ENCODE measurements at places on chromosomes 11 and 22.

DNA sequence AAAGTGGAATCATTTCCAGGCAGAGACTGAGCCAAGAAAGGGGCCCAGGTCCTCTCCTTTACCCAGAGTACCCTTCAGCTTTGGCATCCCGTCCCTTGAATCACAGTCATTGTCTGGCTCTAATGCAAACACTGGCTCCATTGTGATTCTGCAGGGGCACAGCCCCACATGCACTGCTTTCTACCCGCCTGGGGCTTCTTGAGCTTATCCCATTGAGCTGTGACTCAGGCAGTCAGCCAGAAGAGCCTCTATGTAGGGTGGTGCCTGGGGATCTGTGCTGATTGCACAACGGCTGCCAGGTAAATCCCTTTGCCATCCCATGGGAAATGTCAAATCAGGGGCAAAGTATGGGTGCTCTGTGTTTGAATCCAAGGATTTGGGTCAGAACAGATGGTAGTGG is 88.9 kb downstream of the RASSF10 start:
- no peak for ATAC-seq

DNA sequence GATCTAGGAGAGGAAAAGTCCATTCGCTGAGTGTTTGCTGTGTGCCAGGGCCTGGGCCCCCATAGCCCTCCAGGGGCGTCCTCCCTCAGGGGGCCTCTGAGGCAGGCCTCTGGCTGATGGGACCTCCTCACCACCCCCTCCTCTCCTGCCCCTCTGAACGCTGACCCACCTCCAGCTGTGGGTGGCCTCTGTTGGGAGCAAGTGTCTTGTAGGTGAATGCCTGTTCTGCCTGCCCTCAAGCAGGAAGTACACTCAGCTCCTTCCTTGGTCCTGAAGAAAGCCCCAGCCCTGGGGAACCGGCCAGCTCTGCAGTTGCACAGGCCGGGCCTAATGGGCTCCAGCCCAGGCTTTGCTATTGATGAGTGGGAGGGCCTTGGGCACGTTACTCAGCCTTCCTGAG is 3.5 kb downstream of the MYO7A start:
- no peak for ATAC-seq

DNA sequence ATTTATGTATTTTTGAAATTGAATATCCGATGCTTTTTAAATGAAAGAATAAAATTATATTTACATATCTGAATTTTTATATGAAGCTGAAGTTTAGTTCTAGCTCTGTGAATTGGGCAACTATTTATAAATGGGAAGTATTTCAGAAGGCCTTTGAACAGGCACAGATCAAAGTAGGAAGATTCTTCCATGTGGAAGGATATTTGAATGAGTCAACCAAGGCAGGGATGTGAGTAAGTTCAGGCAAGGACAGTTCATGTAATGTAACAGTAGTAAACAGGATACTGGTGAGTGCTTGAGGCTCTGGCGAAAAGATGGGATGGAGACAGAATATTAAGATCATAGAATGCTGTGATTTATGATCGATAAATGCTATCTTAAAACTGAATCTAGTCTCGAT is 417.8 kb upstream of the CCDC179 start:
- ATAC-seq, result no peak

GRCh38 chr11:69640995-69641581 is at the start of gene CCND1:
TSS of gene CCND1 (plus strand) at chr11:69641156. CDS start at chr11:69641314, 158 bp downstream.
- peak; percentile 70 for ATAC-seq

DNA sequence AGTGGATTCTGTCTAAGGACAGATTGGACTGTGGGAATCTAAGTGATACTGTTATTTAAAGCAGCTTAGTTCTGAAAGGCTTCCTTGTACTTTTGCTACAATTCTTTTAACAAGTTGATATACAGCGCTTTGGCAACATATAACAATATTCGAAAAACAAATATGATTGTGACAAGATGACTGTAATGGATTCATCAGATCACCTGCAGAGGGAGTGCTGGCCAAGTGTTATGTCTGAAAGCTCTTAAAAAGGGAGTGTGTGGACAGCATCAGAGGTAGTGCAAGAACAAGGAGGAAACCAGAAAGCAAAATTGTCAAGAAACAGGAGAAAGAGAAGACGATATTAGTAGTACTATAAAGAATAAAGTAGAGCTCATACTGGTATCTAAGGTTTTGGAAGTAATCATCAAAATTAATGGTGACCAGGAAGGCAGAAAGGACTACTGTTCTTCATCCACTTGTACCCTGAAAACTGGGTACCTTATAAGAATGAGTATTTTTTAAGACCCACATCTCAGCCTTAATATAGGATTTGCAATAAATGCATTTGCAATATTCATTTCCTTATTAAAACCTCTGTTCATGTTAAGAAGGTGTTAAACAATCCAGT is 1112.0 kb upstream of the CCDC90B start:
- ATAC-seq, result peak; percentile 92

DNA sequence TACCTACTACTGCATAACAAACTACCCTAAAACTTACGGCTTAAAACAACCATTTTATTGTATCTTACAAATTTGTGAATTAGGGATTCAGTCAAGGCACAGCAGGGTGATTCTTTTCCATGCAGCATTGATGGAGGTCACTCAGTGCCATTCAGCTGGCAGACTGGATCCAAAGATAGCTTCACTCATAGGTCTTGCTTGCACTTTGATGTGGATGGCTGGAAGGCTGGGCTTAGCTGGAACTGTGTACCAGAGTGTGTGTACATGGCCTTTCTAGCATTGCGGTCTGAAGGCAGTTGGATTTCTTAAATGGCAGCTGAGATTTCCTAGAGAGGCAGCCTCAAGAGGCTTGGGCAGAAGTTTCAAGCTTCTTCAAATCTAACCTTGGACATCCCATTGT is 25.0 kb downstream of the YAP1 start:
- ATAC-seq, result no peak

GRCh38 chr11:47215366-47215910 is 664 bp downstream of the DDB2 start:
- peak; percentile 10 for ATAC-seq

DNA sequence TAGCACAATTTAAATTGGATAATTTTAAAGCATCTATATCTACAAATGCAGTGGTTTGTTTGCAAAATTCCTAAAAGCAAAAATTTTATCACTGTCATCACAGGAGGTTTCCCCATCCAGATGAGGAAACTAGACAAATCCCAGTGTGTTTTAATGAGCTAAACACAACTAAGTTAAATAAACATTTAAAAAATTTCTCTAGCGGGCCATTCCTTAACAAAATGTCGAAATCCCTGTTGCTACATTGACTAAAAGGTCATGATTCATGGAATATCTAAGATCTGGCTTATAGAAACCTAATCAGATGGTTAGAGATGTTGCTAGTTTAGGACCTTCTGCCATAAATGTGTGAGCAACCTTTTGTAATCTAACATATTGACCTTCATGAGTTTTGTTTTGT is 107.3 kb upstream of the BDNF start:
- no peak for ATAC-seq

GRCh38 chr11:104055596-104055995 is 19.2 kb downstream of the DDI1 start:
- ATAC-seq, result no peak

- ATAC-seq, result no peak
Measured at GRCh38 chr11:35334385-35335090, 84.8 kb downstream of the SLC1A2 start.

GRCh38 chr11:72271980-72272379 is 28.0 kb upstream of the PHOX2A start:
- no peak for ATAC-seq

DNA sequence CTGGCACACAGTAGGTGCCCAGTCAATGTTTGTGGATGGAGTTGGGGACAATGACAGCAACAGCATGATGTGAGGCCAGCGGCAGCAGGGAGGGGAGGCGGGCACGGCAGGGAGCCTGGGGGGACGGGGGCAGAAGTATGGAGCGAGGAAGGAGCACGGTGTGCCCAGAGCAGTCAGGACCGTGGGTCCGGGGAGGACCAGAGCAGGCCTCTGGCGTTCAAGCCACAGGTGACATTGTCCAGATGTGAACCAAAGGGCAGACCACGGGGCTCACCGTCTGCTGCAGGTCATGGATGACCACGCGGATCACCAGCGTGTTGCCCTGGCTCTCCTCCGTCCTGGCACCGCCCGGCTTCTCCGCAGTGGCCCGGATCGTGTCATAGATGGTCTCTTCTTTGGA is 105.5 kb downstream of the SHANK2 start:
- no peak for ATAC-seq

DNA sequence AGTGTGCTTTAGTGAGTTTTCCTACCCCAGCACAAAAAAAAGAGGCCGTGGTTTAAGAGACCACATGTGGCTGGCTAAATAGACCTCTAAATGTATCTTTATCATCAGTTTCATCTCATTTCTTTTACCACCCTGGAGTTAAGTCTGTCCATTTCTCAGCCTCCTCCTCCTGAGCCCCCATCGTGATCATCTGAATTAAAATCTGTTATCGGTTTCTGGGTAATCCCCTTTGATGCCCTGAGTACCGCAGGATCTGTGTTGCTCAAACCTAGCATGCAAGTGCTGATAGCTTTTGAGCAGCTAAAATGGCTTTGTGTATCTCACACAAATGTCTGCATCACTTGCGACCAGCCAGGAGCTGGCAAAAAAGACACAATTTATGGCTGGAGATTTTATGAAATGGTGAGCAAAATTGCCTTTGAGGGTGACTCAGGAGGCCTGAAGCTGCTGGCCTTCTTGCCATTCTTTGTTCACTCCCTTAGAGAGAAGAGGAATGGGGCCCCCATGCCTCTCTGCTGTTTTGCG is 236.5 kb downstream of the NTM start:
- no peak for ATAC-seq

DNA sequence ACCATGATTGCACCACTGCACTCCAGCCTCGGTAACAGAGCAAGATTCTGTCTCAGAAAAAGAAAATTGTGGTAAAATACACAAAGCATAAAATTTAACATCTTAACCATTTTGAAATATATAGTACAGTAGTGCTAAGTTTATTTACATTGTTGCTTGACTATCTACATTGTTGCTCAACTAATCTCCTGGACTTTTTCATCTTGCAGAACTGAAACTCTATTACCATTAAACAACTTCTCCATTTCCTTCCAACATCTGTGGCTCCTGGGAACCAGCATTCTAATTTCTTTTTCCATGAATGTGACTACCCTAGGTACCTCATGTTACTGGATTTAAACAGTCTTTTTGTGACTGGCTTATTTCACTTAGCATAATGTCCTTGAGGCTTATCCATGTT is 13.5 kb upstream of the VWA5A start:
- ATAC-seq, result no peak

GRCh38 chr22:25702571-25703167 is 39.3 kb upstream of the MYO18B start:
- no peak for ATAC-seq

DNA sequence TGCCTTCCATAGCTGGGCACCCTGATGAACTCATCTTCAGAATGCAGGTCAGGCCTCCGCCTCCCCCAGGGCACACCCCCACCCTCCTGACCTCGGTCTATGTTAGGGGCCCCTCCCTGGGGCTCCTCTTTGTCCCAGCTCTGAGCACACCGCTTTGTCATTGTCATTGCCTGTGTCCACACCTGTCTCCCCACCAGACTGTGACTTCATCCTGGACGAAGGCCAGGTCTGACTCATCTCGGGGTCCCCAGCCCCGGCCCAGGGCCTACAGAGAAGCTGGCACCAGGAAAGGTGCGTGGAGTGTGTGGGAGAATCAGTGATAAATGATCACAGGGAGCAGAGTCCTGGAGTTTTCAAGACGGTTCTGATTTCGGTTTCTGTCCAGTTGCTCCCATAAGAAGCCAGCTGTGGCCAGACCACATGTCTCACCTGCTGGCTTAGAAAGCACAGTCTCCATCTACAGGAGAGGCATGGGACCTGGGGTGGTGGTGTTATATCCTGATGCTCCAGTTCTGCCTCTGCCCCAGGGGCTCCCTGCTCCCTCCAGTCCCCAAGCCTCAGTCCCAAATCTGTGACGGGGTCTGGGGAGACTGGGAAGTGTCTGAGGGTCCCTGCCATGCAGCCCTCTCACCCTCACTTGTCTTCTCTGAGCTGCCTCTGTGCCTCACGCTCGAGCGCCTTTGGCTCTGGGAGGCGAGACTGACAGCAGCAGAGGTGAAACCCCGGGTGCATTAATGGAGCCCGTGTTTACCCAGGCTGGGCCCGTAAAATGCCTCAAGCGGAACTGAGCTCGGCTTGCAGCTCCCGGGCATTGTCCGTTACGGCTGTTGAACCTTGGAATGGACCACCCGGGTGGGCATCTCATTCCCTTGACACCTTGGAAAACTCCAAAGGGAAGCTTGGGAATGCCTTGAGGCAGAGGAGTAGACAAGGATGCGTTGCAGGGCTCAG is 85.5 kb upstream of the WNT11 start:
- no peak for ATAC-seq

DNA sequence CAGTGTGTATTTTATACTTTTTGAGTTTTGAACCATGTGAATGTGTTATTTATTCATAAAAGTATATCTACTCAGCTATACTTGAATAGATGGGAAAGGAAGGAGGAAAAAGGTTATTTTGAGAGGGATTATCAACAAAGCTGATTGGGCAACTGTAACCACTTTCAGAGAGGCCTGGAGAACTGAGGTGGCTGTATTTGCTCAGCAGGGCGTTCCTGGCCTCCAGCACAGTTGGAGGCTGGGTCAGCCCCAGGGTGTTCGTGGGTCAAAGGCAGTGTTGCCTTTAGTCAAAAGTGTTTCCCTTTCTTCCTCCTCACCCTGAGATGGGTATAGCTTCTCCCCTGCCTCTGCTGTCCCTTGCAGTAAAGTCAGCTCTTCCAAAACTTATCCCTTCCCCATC is 26.7 kb downstream of the ASCC2 start:
- no peak for ATAC-seq

DNA sequence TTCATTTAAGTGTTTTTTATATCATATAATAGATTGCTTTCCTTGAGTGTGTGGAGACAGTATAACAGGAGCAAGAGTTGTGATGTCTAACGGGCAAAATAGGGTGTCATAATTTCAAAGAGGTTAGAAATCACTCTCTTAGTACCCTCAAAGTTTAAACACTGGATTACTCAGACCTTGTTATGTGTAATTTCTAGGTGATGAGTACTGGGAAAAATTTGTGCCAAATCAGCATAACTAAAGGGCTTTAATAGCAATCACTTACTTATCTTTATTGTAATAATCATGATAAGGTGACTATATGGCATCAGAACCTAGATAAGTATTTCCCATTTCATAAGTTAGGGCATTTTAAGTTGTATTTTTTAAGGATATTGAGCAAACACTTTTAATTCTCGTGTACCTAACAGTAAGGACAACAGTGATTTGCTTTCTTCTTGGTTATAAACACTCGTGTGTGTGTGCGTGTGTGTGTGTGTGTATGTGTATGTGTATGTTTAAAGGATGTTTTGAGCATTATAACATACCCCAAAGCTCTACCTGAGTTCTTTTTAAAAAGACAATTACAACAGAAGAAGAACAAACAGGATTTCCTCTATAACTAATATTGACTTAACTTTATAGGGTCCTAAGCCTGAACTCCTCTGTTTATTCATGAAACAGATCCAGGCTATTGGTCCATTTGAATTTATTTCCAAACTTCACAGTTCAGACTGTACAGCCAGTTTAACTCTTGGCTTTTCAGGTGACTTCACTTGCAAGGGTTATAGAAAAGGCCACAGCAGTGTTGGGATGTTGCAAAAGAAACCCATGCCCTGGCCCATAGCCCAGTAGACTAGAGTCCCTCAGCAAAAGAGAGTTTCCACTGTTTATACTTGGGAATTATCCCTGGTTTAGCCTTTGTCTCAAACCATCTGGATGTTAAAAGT is 23.7 kb upstream of the PDE3B start:
- ATAC-seq, result no peak

- no peak for ATAC-seq
Measured at GRCh38 chr11:10331548-10332289, 26.8 kb downstream of the ADM start.

- no peak for ATAC-seq
Measured at GRCh38 chr22:48807155-48807554, 1020.5 kb downstream of the BRD1 start.

All from SK-N-SH treated with all-trans-retinoic acid at 6 μM for 48 hours (cell line).